ENCODE measurements at places on chromosomes 2 and 18. TPM values are rescaled to one million over a fixed set of nuclear protein-coding genes. Genes with fewer than 3 reads are reported as not detected.

DNA sequence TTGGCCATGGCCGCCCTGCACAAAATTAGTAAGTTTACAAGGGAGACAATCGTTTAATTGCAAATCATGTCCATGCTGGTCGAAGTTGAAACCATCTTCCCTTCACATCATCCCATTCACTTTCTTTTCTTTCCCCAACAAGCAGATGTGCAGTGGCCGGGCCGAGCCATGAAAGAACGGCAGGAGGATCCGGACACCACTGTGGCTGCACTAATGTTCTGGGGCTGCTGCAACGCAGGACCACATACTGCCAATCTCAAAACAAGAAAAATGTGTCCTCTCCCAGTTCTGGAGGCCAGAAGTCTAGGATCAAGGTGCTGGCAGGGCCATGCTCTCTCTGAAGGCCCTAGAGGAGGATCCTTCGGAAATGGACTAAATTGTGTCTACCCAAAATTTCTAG lies 227.4 kb upstream of the MYT1L start:
- no peak for DNase-seq

- no peak for DNase-seq
These were observed 12.0 kb upstream of the CRIM1 start for GRCh38 chr2:36343606-36344005.

DNA sequence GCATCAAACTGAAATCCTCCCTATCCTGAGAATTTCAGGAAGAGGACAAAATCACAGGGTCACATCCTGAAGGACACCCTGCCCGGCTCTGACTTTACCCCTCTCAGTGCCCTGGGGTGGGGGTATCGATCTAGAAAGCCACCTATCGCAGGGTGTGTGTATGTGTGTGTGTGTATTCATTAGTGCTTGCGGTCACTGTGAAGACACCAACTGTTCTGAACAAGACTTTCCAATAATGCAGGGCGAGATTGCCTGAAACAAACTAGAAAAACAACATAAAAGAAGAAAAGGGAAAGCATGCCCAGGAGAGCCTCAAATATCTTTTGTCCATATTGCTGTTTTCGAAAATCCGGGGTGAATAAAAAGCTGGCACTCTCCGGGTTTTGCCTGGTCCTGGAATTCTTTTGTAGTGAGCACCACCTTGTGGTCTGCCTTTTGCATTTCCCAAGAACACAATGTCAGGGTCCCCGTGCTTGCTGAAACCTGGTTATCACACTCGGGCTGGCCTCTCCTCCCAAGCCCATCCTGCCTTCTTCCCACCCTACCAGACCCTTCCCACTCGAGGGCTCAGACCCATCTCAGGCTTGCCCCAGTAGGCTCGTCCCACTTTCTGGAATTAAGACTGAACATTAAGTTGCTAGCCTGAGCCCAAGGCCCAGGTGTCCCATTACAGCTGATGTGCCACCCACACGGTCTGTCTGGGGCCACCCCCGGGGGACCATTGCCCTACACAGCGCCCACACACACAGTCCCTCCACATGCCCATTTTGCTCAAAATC lies 25.0 kb upstream of the COPS8 start:
- no peak for DNase-seq

- no peak for DNase-seq
These were observed 47.5 kb upstream of the MAP3K20 start for GRCh38 chr2:173028141-173028540.

GRCh38 chr2:128590309-128591021 lies 271.8 kb upstream of the HS6ST1 start:
- no peak for DNase-seq

GRCh38 chr2:183028108-183028507 lies 10.1 kb downstream of the NCKAP1 start:
- DNase-seq: no peak

PTPRN gene
- total RNA-seq: 0.24 TPM

GRCh38 chr2:151716721-151717120 lies 17.6 kb downstream of the NEB start:
- no peak for DNase-seq

GYPC gene
- 123 TPM for total RNA-seq

- no peak for DNase-seq
These were observed 152.5 kb downstream of the ANKRD30B start for GRCh38 chr18:14900435-14900834.

DNA sequence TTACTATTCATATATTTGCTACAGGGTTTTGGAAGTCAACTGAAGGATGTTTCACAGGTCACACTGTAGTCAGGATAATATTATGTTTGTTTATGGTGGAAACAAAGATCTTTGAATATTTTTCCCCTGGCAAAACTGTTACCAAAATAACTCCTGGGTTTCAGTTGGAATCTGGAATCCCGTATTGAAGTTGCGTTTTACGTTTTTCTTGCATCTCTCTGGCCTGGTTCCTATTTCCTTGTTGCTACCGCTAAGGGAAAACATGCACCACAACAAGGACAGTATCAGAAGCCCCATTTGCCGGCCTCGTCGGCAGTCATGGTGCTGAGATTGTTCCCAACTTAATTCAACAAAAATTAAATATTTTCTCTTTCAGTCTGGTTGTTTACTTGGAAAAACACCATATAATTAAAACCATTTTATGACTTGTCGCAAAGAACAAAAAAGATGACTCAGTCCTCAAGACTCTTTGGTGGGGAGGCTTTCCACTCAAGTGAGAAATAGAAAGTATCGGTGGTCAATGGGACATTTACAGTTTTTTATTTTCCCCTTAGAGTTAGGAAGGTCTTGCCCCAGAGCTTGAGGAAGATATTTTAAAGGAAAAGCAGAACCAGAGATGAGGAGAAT lies 42.3 kb downstream of the EN1 start:
- DNase-seq: no peak

Data from activated CD4-positive, alpha-beta memory T cell treated with anti-CD3 and anti-CD28 coated beads for 36 hours (primary cell).